ENCODE measurements at places on chromosomes 12 and 14.

GRCh38 chr14:96874127-96874526, 76.9 kb downstream of the VRK1 start:
- DNase-seq: no peak

DNA sequence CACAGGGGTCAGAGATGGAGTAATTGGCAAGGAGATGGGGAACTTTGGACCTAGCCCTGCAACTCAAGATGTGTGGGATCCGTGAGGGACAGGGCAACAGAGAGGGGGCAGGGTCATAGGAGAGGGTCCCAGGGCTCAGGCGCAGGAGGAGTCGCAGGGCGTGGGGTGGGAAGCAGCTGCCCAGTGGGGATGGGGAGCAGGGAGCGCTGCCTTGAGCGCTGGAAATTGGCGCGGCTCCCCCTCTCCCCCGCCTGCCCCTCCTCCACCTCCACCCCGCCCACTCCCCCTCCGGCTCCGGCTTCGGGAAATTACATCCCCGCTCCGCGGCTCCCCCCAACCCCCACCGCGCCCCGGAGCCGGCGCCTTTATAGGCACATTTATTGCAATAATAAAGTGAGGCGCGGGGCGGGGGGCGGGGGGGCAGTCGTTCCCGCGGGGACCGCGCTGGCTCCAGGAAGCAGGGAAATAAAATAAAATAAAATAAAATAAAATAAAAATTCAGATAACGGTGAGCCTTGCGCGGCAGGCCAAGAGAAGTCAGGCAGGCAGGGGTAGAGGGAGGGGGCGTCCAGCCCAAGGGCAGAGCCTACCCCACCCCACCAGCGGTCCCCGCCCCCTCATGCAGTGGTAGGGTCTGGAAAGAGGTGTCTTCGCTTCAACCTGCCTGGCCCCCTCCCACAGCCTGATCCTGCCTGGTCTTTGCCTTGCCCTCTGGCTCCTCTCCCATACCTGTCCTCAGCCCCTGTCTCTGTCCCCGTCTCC, 3.6 kb downstream of the NXPH4 start:
- no peak for DNase-seq

DNA sequence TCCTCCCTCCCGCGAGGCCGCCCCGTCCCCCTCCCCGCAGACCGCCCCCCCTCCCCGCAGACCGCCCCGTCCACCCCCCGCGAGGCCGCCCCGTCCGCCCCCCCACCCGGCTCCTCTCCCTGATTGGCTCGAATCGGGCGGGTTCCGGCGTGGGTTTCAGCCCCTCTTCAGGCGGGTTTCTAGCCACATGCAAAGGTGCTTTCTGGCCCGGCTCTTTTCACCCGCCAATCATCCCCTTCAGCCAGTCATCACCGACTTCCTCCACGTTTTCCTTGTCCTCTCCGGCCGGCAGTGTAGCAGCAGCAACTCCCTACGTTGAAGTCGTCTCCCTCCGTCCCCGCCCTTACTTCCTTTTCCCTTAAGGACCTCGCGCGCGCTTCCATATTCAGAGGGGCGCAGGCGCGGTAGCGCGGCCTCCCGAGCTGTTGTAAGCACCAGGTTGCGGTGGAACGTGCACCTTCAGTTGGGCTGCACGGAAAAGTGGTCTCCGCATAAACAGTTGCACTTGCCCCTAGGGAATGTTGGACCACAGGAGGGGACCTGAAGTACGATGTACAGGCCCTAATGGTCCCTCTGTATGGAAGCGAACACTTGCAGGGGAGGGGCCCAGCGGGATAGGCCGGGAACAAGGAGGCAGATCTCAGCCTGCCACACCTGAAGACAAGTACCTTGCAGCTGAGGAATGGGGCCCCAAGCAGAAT, 44.6 kb upstream of the ESR2 start:
- DNase-seq: peak; percentile 99

DNA sequence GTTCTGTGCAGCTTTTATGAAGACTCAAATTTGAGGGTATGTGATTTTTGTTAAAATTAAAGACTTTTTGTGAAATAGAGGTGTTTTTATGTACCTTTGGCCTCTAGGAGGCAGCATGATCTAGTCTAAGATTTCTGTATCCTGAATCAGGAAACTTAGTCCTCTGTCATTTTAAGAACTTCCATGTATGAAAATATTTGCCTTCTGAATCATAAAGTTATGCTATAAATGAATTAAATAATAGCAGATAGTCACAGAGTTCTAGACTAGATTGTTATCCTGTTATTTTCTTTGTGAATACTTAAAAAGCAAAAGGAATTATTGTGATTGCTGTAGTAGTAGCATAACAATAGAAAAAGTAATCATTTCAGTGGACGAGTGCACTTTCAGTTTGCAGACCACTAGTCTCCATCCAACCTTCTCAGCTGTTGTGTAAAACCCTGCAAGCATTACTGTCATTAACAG, 56.3 kb downstream of the FGD4 start:
- DNase-seq: peak; percentile 65

DNA sequence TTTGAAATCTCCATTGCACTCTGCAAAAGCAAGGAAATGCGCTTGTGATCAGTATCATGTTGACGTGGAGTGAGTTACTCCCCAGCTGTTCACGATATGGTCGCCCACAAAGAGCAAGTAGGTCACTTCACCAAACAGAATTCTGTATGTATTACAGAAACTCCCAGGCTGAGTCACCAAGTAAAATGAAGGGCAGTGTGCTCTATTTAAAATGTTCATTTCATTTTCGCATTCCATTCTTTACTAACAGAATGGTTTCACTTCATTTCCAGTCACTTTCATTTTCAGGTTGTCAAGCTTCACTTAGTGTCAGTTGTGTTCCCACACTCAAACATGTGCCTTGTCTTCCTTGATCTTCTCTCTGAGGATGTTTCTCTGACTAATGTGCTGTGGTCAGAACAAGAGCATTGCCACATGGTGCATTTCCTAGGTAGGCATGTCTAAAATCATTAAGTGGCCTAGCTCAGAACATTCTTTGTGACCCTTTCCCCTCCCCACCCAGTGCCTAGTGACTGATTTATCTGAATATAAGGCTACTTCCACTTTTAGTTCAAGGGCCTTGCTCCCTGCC, 391.2 kb downstream of the RAD51B start:
- DNase-seq: no peak

Measured in T47D (cell line).